HuH-7 (cell line): ENCODE measurements at places on chromosomes 16 and 17.

- peak; percentile 92 for DNase-seq
Measured at GRCh38 chr17:50117202-50118051, 12.5 kb downstream of the SAMD14 start.

GRCh38 chr17:61351745-61352407 lies 47.8 kb upstream of the TBX2 start:
- no peak for DNase-seq

DNA sequence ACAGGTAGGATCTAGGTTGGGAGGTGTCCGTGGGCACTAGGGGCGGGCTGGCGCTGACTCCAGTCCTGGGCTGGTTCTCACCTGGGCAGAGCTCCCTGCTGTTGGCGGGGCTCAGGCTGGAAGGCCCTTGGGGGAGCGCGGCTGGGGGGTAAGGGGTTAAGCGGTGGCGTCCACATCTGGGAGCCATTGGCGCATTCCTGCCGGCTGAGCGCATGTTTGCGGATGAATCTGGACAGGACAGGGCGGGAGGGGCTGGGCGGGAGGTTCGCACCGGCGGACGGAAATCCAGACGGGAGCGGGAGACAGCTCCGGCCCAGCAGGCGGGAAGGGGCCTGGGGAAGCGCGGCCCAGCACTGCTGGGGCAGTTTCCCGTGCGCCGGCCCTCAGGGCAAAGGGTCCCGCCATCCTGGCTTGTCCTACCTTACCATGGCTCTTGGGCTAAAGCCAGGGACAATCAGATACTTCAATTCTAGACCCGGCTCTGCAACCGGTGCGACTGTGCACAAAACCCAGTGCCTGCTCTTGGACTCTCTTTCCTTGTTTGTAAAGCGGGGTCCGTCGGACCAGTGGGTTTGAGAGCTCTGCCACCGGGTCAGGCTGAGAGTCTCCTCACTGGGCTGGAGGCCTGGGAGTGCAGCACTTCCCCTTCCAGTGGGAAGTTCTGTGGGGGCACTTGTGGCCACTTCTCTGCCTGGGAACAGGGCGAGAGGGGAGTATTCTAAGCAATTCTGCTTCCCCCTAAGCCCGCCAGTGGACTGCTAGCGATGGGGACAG lies 7.8 kb downstream of the RARA start:
- DNase-seq: peak; percentile 74

DNA sequence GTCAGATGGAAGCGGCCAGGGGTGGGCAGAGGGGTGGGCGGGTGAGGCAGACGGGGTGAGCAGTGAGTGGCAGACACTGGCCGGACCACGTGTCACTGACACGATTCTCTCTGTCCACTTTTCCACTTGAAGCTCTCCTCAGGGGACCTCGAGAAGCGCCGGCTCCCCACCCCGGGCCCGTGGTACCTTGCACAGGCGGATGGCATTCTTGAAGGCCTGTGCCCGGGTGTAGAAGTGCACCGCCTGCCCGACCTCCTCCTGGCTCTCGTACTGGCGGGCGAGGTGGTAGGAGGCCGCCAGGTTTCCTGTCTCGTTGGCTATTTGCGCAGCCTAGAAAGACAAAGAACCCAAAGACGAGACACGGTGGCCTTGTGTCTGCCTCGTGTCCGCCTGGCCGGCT lies 9.1 kb upstream of the TMEM204 start:
- DNase-seq: no peak

DNA sequence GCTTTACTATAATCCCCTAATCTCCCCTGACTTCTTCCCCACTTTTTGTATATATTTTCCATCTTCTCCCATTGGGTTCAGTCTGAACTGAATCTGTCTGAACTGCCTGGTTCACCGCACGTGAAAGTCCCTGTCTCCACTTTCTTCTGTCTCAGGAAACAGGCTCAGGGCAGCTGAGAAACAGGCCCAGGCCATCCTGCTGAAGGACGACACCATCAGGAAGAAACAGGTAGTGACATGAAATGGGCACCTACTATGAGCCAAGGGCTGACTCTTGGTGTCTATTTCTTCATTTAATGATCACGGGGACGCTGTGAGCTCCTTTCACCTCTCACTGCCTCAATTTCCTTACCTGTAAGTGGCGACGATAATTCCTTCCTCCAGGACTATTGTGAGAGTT lies 90.5 kb upstream of the HSBP1 start:
- DNase-seq: no peak

DNA sequence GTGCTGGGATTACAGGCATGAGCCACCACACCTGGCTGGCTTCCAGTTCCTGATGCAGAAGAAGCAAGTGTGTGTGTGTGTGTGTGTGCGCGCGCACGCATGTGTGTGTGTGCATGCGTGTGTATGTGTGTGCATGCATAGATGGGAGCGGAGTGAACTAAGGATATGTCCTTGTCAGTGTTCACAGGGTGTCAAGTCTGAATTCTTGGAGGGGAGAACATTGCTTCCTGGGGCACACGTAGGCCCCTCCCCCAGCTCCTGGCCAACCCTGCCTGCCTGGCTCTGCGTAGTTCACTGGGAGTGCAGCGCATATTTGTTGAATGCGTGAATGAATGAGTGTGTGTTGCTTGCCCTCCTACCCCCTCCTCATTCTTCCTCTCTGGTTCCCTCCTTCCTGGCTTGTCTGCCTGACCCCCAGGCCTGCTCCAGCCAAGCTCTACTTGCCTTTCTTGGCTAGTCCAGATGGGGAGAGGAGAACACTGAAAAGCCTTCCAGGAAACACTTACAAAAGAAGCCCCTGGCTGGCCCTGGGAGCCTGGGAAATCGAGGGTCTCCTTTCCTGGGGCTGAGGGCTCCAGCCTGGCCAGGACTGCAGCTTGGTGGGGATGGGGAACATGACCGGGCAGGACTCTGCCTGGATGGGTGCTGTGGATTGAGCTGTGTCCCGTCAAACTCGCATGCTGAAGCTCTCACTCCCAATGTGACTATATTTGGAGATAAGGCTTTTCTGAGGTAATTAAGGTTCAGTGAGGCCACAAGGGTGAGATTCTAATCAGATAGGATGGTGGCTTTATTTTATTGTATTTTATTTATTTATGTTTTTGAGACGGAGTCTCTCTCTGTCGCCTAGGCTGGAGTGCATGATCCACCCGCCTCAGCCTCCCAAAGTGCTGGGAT lies 27.9 kb downstream of the IGFBP4 start:
- DNase-seq: no peak

DNA sequence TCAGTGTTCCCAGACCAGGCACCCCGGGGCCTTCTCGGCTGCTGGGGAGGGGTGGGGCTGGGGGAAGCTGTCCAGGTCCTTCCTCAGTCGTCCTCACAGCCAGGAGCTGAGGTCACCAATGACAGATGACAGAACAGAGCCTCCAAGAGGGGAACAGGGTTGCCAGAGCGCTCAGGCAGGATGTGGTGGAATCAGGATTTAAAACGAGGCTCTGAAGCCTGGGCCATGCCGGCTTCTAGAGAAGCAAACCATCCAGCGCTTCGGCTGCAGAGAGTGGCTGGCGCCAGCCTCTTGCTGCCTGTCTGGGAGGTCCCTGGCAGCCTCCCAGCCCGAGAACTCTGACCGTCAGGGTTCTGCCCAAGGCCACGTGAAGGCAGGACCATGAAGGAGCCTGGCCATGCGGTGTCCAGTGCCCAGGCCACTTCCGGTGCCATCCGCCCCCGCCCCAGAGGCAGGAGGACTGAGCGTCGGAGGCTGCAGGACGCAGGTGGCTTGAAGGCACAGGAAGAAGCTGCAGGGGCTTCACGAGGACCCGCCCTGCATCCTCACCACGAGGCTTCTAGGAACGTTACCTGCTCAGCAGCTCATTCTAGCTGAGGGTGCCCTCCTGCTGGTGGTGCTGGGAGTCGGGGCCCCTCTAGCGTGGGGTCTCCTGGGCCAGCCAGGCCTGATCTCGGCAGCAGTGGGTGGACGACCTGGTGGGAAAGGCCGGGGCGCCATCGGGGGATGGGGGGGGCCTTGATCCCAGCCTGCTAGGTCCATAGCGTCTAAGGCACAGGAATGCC lies 78.5 kb downstream of the KLHDC4 start:
- DNase-seq: no peak

GRCh38 chr17:39872751-39873150 lies 4.7 kb downstream of the ZPBP2 start:
- no peak for DNase-seq

GRCh38 chr17:1376061-1376460 lies 24.0 kb downstream of the YWHAE start:
- DNase-seq: no peak

DNA sequence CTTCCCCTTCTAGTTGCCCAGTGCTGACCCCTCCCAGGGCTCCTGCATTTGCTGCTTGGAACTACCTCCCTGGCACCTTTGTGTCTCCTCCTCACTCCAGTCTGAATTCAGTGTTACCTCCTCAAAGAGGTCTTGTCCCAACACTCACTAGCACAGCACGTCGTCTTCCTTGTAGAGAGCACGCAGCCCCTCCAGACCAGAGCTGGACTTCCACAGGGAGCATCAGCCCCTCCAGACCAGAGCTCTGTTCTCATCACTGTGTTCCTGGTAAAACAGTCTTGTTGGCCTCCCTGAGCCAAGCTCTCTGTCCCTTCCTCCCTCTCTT lies 27.8 kb upstream of the MGAT5B start:
- DNase-seq: no peak

GRCh38 chr17:19448341-19449268 lies 37.6 kb downstream of the RNF112 start:
- DNase-seq: no peak

- DNase-seq: no peak
Measured at GRCh38 chr17:32307658-32308057, 34.3 kb downstream of the C17orf75 start.

- DNase-seq: no peak
Measured at GRCh38 chr16:47944589-47944988, 211.2 kb downstream of the ABCC12 start.

- no peak for DNase-seq
Measured at GRCh38 chr17:7484919-7485377, 782 bp downstream of the POLR2A start.

DNA sequence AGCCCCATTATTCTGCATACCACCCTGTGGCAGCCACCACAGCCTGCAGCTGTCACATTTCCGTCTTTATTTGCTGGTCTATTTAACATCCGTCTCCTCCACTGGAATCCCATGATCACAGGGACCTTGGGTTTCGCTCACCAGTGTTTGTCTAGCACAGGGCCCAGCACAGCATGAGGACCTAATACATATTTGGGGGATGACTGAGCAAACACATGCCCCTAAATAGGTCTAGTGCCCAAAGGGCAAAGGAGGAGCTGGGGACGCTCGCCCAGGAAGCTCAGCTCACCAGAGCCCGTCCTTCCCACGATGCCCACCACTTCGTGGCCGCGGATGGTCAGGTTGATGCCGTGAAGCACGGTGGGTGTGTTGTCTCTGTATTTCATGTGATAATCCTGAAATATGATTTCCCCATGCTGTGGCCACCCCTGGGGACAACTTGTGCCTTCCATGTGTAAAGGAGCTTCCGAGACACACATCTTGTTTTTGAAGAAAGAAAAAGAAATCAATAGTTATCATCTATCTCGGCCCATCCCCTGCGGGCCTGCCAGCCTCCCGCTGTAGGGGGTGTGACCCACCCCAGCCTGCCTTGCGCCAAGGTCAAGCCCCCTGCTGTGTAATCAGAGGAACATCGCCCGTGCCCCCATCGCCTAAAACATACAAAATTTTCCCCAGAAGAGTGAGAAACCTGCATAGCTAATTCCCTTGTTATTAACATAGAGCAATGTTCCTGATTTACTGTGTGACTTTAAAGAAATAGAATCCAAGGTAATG lies 21.0 kb upstream of the ABCC12 start:
- no peak for DNase-seq

GRCh38 chr16:54373534-54374520 lies 87.2 kb upstream of the IRX3 start:
- DNase-seq: no peak

- DNase-seq: no peak
Measured at GRCh38 chr17:36827081-36827480, 110.2 kb upstream of the LHX1 start.

- no peak for DNase-seq
Measured at GRCh38 chr17:73240561-73240960, 21.1 kb downstream of the CPSF4L start.

GRCh38 chr16:89656435-89657121 lies 930 bp downstream of the CHMP1A start:
- no peak for DNase-seq

- DNase-seq: peak; percentile 80
Measured at GRCh38 chr17:38735161-38735997, 5.2 kb downstream of the CISD3 start.

DNA sequence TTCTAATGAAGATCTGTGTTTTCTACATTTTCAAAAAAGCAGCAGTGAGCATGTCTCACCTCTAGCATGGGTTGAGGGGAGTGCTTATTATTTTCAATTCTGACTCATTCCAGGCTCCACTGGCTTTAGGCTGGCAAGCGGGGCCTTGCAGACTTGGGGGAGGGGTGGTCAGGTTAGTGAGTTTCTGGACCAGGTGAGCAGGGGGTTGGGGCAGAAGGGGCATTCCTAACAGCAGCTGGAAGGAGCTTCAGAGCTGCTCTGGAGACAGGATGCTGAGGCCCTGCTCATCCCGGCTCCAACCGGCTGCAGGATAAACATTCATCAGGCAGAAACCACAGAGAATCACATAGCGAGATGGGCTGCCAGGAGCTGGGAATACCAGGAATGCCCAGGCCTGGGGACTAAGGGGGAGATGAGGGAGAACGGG lies 10.5 kb upstream of the KRT19 start:
- no peak for DNase-seq
